C1 segment of cervical spinal cord (tissue), 14 donors: ENCODE measurements at places on chromosomes 11 and 22.

DNA sequence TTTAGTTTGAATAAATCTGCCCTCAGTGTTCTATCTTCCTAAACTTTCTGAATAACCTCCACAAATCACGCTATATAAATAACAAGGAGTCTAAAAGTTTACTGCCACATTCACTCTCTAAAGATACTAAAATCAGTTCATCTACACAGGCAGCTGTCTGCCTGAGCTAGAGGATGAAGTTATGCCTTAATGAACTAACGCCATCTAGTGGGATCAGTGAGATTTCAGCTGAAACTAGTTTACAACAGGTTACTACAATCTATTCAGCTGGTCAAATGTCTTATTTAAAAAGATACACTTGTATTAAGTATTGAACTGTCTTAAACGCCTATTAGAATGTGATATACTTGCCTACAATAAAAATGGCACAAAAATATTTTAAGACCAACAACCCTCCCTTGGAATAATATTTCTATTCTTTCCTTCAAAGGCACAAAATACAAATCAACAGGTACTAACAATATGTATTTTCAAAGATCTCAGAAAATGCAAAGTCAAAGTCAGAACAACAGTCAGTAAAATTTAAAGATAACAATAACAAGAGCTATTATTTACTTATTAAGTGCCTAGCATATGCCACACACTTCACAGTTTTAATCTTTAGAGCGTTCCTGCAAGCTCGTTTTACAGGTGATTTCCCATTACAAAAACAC, 84.1 kb downstream of the LARGE2 start:
- no peak for DNase-seq

DNA sequence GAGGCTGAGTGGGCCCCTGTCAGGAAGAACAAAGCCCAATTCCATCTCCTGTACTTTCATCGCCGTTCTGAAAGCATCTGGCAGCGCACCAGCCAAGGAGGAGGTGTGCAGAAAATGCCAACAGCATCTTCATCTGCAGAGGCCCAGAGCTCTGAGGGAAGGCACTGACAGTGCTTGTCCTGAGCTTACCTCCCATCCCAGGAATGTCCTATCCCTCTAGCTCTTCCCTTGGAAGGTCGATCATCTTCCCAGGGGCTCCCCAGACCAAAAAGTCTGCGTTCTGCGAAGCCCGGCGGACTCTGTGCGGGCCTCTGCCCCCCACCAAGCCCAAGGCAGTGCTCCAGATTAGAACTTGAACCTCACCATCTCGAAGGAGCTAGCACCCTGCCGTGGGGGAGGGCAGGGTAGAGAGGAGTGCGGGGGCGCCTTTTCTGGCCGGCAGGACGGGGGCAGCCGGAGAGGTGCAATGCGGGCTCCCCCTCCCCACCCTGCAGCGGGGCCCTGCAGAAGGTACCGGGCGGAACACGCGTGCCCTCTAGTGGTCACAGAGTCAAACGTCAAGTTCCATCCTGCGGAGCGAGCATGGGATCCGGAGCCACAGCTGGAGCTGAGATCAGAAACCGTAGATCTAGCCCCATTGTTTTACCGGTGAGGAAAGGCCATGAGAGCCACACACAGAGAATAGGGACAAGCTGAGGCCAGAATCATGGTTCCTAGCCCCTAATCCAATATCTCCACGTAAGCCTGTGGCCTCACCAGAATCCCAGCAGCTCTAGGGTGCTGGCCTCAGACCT, 5.0 kb downstream of the SCN2B start:
- DNase-seq, result peak; percentile 63

DNA sequence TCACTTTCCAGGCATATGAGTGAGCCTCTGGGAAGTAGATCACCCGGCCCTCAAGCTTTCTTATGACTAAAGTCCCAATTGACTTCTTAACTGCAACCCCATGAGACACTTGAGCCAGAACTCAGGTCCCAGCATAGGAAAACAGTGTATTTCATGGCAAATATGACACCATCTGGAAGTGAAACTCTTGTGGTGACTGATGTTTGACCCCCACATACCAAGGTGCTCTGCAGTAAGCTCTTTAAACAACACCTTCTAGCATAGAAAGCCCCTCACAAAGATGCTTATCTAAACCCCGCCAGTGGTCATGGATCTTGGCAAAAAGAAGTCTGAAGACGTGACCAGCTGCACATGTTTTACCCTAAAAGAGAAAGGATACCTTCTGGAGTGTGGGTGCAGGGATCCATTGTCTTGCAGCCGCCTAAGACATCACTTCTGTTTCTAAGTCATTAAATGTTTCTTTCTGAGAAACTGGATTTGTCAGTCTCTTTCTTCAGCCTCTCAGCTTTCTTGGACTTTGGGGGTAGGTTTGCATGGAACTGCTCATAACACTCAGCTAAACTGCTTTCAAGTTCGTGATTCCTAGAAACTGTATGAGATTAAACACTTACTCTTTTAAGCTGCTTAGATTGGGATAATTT, 7.4 kb upstream of the PELI3 start:
- no peak for DNase-seq

DNA sequence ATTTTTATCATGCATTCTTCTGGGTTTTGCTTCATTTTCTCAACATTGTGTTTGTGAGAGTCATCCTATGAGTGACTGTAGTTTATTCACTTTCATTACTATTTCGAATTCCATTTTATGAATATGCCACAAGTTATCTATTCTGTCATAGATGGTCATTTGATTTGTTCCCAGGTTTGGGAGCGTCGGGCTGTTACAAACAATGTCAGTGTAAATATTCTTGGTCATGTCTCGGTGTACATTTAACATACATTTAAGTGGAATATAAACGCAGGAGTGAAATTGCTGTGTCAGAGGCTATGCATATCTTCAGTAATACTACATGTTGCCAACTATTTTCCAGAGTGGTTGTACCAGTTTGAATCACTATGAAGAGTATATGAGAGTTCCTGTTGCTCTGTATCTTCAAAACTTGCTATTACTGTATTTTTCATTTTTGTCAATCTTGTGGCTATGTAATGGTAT, 2.4 kb downstream of the TRIM44 start:
- DNase-seq, result no peak

GRCh38 chr22:40322021-40322420, 24.3 kb upstream of the ADSL start:
- no peak for DNase-seq

- no peak for DNase-seq
These were observed 36.1 kb upstream of the ADSL start for GRCh38 chr22:40310081-40310767.

DNA sequence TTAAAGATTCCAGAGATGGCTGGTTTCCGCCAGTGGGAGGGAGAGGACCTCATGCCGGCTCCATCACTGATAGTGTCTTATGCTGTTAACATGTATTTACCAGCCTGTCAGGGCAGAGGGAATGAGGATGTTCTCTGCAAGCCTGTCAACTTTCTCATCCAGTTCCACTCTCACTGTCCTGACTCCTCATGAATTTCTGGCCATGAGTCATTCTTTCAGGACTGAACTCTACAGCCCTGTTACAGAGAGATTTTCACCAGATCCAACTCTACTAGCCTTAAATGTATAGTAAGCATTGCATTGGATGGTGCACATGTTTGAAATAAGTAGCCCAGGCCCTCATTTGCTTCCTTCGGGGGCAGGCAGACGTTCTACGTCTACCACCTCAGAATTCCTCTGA, 387.7 kb downstream of the TMEM135 start:
- DNase-seq, result no peak

- no peak for DNase-seq
These were observed 35.7 kb upstream of the MICAL2 start for GRCh38 chr11:12074529-12075195.

GRCh38 chr11:44977493-44977984, 26.9 kb upstream of the TP53I11 start:
- DNase-seq, result no peak

GRCh38 chr22:49503321-49503720, 324.4 kb downstream of the BRD1 start:
- no peak for DNase-seq

DNA sequence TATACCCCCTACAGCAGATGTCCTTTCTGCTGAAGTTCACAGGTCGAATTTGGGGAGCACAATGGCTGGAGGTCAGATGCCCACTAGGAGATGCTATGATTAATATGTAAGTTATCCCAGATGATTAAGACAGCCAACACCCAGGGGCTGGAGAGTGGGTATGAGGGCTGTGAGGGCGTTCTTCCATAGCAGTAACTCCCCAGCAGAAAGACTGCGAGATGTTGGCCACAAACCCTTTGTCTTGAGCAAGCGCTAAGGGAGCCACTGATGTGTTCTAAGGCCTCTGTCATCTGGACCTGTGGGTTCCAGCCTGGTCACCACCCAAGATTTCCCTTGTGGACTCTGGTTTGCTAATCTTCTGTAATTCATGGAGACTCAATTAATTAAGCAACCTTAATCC, 77.6 kb downstream of the BMAL1 start:
- no peak for DNase-seq

DNA sequence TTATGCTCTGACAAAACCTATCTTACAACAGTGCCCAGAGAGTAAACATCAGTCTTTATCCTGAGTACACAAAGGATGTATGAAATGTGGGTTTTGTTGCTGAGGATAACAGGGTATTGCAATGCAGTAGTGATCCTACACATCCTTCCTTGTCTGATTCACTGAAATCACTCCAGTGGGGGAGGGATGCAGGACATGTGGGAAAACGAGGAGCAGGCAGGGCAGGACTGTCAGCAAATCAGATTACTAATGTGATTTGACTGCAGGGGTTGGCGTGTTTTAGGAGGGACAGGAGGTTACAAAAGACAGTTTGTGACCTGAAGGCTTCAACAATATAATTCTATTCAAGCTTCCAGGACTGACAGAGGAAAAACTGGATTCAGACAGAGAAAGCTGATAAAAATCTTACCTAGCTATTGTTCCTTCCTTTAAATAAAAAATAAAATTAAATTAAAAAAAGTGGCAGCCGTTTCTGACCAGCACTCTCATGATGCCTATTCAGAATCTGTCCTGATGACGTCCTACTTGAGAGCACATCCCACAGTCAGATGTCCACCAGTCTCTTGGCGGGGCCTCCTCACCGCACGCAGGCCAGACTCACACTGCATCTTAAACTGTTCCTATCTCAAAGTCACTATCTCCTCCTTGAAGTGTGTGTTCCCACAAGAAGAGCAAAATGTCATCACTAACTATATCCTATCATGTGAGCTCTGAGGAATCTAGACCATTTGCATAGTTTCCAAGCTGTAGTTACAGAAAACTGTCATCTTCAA, 50.6 kb upstream of the MN1 start:
- no peak for DNase-seq

GRCh38 chr11:66462911-66463310, 3.8 kb upstream of the PELI3 start:
- no peak for DNase-seq

GRCh38 chr11:2992997-2993325, 832 bp upstream of the NAP1L4 start:
- DNase-seq, result no peak

GRCh38 chr22:36325154-36326031, 62.4 kb downstream of the MYH9 start:
- DNase-seq, result no peak

GRCh38 chr11:2672553-2673249, 27.1 kb downstream of the KCNQ1OT1 start:
- DNase-seq, result no peak

DNA sequence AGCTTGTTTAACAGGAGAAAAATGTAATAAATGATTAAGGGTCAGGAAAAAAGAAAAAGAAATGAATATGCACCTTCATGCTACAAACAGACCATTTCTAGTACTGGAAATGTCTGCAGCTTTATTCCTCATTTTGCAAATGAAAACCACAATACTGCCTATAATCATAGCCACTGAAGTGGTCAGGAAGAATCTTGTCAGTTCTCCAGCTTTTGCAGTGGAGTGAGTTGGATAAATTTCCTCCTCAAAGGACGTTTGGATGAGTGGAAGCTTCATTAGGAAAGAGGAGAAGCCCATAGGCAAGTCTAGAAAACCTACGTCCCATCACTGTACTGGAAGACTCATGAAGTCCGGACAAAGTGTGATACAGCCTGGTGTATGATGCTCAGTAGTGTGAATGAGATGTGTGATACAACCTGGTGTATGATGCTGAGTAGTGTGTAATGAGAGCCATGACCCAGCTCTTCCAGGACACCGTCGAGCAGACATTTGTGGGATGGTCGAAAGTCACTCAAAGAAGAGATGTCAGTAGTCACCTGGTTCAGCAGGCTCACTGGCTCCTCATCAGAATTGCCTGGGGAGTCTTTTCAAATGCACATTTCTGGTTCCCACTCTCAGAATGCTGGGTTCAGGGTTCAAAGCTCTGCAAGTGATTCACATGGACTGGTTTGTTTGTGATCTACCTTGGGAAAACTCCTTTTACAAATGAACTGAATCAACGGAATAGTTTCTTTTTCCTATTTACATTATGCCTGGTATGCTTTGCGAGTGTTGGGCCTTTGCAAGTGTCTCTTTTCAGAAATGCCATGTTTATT, 101.3 kb downstream of the PDHX start:
- DNase-seq, result no peak

- DNase-seq, result no peak
These were observed 64.7 kb upstream of the LIN7C start for GRCh38 chr11:27571154-27571810.

DNA sequence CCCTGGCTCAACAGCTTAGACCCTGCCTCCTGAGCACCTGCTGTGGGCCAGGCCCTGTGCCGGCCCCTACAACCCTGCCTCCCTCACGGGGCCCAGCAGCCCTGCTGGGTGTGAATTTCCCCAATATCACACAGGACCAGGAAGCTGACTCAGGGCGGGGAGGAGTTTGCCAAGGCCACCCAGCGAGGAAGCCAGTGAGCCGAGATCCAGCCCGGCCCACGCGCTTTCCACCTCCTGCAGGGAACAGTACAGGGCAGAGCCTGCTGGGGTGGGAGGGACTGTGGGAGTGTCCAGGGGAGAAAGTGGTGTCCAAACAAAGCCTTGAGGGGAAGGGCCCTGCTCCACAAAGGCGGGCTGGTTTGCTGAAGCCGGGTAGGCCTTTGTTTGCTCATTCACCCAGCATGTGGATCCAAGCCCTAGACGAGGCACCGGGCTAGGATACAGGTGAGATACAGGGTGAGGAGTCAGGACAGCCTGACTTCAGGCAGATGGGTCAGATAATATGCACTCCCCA, 26.8 kb downstream of the RPL3 start:
- peak; percentile 35 for DNase-seq

DNA sequence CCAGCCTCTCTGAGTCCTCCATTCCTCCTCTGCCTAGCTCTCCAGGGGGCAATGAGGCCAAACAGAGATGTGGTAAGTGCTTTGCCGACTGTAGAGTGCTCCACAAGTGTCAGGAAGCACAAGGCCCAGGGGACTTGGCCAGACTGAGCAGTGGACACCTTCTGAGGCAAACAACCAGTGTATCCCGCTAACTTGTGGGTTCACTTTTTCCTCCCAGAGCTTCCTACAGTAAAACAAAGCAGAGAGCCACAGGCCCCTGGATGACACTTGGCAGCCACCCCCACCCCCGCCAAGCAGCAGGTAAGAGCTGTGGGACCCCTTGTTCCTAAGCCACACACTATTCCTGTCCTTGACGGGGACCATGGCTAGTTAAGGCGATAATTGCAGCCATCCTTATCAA, 160.9 kb downstream of the CACNA1I start:
- no peak for DNase-seq

GRCh38 chr22:48926136-48926535, 901.5 kb downstream of the BRD1 start:
- DNase-seq, result no peak

GRCh38 chr11:125281831-125282595, 117.5 kb downstream of the PKNOX2 start:
- DNase-seq, result no peak
